Foreskin fibroblast (primary cell): ENCODE measurements at places on chromosomes 13 and 19.

GRCh38 chr19:13946414-13946813, 5.9 kb upstream of the DCAF15 start:
- no peak for DNase-seq

GRCh38 chr13:76717092-76717491, 169.1 kb downstream of the KCTD12 start:
- DNase-seq, result peak; percentile 64

DNA sequence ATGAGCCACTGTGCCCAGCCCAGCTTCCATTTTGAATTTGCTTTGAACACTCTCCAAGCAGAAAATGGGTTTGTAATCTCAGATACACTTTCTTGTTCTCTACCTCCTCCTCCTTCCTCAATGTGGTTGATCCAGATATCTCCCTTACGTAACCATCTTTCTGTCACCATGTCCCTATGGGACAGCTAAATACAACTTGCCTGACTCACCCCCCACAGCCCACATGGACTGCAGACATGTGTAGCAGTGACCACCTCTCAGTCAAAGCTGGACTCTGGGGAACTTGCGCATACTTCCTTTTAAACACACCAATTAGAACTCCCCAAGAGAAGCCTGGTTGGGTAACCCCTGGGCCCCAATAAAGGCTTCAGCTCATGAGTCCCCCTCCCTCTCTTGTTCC, 10.8 kb upstream of the ZNF799 start:
- no peak for DNase-seq

DNA sequence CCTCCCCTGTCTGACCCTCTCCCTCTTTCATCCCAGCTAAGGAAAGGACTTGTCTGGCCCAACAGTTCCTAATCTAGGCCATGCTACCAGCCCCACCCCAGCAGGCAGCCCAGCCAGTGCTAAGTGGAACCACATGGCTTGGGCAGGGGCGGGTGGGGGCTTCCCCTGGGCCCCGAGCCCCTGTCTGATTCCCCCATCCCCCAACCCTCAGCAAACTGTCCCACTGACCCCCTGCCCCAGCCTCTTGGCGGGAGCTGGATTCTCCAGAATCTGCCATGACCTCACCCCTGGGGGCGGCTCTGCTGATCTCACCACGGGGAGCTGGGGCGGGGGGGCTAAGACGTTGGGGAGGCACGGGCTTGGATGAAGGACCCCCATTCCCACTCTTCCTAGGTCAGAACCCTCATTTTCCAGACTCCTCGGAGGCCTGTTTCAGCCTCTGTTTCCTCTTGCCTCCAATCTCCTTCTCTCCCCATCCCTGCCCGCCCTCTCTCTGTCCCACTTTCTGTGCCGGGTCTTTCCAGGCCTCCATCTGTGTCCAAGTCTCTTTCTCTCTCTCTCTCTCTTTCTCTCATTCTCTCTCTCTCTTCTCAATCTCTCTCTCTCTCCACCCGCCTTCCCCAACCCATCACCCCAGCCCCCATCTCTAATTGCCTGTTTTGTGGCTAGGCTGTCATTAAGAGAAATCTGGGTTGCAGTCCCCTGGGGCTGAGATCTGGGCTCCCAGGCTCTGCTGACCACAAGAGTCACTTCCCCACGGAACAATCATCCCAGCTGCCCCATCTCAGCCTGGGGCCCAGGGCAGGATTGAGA, 2.7 kb downstream of the COL5A3 start:
- peak; percentile 57 for DNase-seq

- DNase-seq, result peak; percentile 19
Measured at GRCh38 chr13:20351281-20352022, 119.3 kb upstream of the GJB6 start.

DNA sequence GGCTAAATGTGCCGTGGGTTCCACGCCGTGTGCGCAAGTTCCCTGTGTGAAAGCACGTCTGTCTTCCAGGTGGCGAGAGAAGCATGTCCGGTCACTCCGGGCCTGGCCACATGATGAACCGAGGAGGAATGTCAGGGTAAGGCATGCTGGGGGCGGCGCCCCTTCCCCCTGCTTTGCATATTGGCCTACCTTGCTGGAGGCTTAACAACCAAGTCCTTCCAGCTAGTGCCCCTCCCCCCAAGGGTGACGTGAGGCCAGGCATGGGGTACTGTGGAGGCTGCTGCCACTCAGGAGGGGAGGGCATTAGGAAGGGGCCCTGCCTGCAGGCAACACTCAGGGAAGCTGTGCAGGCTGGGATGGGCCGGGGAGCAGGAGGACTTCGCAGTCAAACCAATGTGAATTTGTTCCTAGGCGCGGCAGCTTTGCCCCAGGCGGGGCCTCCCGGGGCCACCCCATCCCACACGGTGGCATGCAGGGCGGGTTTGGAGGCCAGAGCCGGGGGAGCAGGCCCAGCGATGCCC, 12.5 kb downstream of the MICOS13 start:
- no peak for DNase-seq

GRCh38 chr19:4362101-4362828, 18.9 kb downstream of the MPND start:
- no peak for DNase-seq

- DNase-seq, result peak; percentile 15
Measured at GRCh38 chr13:36998624-36999041, 507 bp downstream of the ALG5 start.

GRCh38 chr13:113660066-113660465, 2.1 kb upstream of the ATP4B start:
- DNase-seq, result no peak

DNA sequence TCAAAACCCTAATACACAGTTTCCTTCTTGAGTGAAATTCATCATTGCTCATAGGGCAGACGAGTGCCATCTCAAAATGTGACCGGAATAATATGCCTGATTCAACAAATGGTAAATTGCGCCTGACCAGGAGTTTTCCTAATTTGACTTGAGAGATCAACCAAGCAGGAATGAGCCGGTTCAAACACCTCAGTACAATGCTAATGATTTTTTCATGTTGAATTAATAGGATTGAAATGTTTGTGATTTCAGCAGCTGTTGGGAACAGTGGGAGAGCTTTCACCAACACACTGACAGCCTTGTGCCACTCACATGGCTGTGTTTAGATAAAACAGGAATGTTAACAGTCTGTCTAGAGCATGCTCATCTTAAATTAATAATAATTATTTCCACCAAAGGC, 484.8 kb downstream of the PCDH9 start:
- DNase-seq, result no peak

GRCh38 chr19:18910801-18911436, 8.3 kb downstream of the COPE start:
- DNase-seq, result no peak

- DNase-seq, result no peak
Measured at GRCh38 chr19:2665103-2665502, 37.4 kb downstream of the GNG7 start.

DNA sequence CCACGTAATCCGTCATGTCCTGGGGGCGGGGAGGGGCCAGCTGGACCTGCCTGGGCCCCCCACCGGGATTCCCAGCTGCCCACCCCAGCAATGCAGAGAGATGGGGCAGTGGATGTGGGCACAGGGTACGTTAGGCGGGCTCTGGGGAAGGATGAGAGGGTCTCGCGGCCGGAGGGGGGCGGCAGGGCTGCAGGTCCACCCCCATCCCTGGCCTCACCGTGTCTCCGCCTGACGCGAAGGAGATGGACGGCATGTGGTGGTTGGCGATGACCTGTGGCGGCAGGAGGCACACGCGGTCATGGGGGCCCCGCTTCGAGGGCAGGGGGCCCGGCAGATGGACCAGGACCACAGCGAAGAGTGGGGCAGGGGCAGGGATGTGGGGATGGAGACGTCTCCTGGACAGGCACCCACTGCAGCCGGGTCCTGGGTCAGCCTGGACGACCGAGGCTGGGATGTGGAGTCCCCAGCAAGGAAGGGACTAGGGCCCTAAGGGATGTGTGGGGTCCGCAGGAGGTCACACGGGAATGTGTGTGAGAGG, 24.4 kb downstream of the SHC2 start:
- DNase-seq, result no peak

DNA sequence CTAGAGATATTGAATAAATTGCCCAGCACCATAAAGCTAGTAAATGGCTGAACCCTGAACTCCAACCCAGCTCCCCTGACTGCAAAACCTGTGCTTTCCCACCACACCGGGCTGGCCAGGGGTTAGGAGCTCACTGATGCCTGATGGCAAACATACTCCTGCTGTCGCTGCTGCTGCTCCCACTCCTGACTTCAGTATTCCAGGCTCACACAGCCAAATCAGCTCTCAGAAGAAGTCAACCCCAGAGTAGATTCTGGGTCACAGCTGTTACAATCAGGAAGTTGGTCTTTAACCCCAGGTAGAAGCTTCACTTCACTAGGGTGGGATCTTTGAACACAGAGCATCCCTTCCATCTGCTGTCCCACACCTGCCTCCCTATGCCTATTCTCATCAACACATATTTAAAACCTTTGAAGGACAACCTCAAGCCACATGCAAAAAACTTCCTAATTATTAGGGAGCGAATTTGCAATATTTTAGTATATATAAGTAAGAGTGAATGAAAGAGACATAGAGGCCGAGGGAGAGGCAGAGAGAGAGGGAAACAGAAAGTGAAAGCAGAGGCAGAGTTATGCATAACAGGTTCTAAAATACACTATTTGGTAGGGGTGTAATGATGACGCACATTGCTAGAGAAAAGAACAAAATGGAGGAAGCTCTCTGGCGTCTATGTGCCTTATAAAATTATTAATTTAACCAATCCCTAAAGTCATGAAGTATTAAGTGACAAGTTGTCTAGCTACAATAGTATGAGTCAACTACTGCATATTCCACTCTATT, 99.4 kb upstream of the SERP2 start:
- peak; percentile 71 for DNase-seq

- no peak for DNase-seq
Measured at GRCh38 chr19:18861917-18862316, 30.2 kb downstream of the UPF1 start.

DNA sequence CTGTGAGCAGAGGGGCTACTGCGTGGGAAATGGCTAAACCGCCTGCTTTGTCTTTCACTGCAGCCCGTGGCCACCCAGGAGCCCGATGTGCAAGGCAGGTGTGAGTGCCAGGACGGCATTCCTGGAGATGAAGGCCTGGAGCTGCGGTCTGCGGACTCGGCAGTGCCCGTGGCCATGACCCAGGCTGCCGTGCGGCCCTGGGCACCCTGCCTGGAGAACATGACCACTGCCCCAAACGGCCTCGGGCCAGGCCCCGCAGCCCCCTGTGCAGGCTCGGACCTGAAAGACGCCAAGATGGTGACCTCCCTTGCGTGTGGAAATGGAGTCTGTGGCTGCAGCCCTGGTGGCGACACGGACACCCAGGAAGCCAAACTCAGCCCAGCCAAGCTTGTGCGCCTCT, 62.2 kb downstream of the SPATA13 start:
- no peak for DNase-seq

GRCh38 chr19:35904311-35905068, 2.2 kb downstream of the HCST start:
- no peak for DNase-seq

GRCh38 chr19:30739394-30739793, 367.2 kb downstream of the ZNF536 start:
- no peak for DNase-seq

DNA sequence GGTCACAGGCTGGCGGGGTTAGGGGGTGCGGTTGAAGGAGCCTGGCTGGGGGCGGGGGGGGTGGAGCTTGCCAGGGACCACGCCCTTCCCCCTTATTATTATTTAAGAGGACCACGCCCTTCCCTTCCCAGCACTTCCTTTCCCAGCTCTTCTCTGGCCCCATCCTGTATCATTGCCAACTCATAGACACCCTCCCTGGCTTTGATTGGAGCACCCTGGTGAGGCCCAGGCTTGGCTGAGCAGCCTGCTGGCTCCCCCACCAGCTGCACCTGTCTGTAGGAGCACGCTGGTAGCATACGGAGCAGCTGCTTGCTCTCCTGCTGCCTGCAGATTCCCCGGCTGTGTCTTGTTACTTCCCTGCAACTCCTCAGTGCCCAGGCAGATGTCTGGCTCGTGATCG, 62.5 kb upstream of the PDX1 start:
- no peak for DNase-seq

GRCh38 chr19:29871143-29871542, 59.4 kb downstream of the CCNE1 start:
- no peak for DNase-seq

DNA sequence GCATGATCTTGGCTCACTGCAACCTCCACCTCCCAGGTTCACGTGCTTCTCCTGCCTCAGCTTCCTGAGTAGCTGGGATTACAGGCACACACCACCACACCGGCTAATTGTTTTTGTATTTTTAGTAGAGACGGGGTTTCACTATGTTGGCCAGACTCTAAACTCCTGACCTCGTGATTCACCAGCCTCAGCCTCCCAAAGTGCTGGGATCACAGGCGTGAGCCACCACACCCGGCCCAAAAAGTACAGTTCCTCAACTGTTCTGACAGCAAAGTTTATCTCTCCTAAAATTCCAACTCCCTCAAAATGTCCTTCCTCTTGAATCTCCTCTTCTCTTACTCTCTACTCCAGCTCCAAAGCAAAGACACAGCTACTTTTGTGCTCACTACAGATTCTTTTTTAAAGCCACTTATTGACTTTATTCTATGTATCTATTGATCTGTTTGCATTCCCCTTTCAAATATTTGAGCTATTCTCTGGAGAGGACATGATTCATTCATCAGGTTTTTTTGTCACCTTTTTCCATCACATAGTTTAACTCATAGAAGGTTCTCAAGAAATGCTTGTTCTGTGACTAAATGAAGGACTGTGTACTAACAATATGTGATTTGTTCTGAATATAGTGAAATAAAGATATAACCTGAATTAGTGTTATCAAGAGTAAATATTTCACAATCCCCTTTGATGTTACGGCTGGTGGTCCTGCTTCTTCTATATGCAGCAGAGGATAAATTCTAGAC, 142.2 kb downstream of the TBC1D4 start:
- no peak for DNase-seq

- DNase-seq, result no peak
Measured at GRCh38 chr13:113562844-113563243, 21.7 kb upstream of the TFDP1 start.

DNA sequence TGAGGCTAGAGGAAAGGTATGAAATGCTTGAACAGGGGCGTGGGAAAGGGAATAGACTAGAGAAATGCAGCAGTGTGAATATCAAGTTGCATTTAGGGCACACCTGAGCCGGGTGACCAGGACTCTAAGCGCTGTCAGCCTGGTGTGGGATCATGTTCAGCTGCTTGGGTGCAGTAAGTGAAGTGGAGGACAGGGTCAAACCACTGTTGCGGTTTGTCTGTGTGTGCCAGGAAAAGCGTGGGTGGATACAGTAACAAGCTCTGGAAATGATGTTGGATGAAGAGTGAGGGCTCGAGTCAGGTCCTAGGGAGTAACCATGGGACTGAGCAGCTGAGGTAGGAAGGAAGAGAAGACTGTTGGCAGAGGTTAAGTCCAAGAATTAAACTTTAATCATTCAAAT, 15.8 kb downstream of the DGKH start:
- DNase-seq, result peak; percentile 71

GRCh38 chr19:55115446-55116065, 1.9 kb downstream of the PPP1R12C start:
- DNase-seq, result peak; percentile 55

GRCh38 chr13:86870444-86870843, 800.7 kb upstream of the SLITRK5 start:
- peak; percentile 4 for DNase-seq

GRCh38 chr13:31725841-31726240, 13.5 kb upstream of the RXFP2 start:
- peak; percentile 8 for DNase-seq
